ENCODE measurements at places on chromosomes 1 and 21.

GRCh38 chr1:37184789-37185188 is 150.5 kb upstream of the GRIK3 start:
- DNase-seq = no peak

DNA sequence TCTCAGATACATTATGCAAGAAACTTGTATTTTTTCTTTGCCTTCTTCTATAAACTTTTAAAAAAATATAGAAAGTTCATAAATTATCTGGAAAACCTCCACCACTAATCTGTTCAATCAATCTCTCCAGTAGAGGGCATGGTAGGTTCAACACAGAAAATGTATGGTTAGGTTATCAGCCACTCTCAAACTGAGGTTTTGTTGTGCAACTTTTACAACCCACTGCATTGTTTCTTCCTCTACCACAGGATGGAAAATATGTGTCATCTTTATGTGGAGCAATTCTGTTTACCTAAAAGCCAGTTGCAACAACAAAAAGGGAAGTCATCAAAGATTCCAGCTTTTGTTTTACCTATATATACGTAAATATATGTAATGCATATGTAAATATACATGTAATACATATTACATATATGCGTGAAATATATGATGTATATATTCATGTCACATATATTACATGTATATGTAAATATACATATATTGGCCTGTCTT is 3.0 kb upstream of the RGS2 start:
- peak; percentile 57 for DNase-seq

- peak; percentile 52 for DNase-seq
Observed at GRCh38 chr1:36134505-36135329, 9.7 kb upstream of the COL8A2 start.

DNA sequence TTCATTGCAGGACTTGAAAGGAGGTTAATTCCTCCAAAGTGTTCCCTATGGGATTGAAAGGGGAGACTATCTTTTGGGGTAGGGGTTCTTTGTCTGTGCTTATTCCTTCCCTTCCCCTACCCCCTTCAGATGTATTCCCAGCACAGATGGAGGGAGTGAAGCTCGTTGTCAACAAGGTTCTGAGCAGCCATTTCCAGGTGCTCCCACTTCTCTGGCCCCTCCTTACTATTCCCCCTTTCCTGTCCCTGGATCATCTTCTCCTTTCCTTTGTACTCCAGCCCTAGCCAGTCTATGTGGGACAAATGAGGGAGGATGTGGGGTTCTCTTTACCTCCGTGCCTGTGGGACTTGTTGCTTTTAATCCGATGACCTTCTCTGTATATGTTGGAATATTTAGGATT is 899 bp downstream of the TOMM40L start:
- DNase-seq = no peak

- DNase-seq = no peak
Observed at GRCh38 chr1:91059157-91059556, 37.3 kb upstream of the ZNF644 start.

GRCh38 chr1:2227346-2228156 is 568 bp upstream of the SKI start:
- DNase-seq = peak; percentile 98

DNA sequence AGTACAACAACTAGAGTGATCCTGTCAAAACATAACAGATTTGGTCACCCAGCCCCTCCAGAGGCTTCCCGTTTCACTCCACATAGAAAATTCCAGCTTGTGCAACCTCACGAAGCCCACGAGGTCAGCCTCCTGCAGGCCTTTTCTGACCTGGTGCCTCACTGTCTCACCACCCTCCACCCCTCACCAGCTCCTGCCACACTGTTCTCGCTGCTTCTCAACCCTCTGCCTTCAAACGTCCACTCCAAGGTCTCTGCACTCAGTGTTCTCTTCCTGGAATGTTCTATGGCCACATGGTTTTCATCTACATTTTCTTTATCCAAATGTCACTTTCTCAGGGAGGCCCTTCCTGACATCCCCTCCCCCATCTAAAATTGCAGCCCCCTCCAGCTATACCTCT is 178.9 kb downstream of the DHRS3 start:
- DNase-seq = no peak

DNA sequence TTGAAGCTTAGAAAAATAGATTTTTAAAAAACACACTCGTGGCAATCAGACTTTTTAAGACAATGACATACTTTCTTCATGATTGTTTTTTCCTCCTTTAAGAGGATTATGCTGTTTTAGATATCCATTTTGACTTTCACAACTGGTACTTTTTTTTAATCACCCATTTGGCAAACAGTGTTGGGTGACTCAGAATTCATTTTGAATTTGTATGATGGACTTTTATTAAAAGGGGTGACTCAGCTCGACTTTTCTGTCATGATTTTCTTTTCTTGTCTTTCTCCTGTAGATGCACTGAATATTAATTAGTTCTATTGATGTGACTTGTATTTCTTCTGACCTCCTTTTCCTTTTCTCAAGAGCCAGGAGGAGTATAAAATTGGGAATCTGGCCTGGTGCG is 44.7 kb downstream of the FMN2 start:
- DNase-seq = no peak

DNA sequence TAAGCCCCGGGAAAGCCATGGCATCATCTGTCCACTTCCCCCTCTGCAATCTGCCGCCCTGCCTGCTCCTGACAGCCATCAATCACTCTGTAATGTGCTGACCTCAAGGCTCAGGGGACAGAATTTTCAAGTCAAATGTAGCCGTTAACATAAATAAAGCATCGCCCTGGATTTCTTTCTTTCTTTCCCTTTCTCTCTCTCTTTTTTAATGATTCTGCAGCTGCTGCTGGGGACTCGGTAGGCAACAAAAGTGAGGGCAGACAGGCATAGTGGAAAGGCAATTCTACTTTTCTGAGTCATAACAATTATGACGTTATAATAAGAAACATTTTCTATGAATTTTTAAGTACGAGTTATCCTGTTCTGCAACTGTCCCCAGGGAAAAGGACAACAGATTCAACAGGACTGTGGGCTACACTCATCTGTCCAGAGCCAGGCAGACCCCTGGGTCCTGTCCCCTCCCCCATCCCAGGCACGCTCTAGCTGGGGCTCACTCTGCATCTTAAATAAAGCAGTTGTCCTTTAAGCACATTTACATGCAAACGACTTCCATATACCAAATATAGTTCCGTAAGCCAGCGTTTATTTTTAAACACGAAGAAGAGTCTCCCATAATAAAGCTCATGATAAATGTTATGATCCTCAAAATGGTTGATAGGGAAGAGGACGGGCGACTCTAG is 78.7 kb downstream of the SSBP3 start:
- DNase-seq = peak; percentile 71

GRCh38 chr1:240555524-240555923 is 56.4 kb downstream of the GREM2 start:
- peak; percentile 8 for DNase-seq

DNA sequence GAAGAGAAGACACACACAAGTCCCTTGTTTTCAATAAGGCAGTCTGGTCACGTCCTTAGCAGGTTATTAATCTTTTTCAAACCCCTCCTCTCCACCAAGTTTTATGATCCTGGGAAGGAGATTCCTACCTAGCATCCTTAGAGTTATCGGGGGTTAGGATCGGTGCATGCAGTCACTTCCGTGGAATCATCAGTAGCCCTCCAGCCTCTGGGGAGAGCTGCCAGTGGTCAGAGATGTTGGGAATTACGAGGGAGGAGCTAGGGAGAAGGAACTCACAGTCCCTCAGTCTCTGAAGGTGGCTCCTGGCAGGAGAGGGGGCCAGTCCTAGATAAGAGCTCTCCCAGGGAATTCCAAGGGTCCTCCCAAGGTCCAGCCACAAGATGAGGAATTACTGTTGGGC is 57.7 kb upstream of the ATP5PO start:
- no peak for DNase-seq

- DNase-seq = no peak
Observed at GRCh38 chr1:231424950-231425805, 3.1 kb upstream of the EGLN1 start.

- no peak for DNase-seq
Observed at GRCh38 chr1:232211149-232211548, 418.8 kb downstream of the SIPA1L2 start.

DNA sequence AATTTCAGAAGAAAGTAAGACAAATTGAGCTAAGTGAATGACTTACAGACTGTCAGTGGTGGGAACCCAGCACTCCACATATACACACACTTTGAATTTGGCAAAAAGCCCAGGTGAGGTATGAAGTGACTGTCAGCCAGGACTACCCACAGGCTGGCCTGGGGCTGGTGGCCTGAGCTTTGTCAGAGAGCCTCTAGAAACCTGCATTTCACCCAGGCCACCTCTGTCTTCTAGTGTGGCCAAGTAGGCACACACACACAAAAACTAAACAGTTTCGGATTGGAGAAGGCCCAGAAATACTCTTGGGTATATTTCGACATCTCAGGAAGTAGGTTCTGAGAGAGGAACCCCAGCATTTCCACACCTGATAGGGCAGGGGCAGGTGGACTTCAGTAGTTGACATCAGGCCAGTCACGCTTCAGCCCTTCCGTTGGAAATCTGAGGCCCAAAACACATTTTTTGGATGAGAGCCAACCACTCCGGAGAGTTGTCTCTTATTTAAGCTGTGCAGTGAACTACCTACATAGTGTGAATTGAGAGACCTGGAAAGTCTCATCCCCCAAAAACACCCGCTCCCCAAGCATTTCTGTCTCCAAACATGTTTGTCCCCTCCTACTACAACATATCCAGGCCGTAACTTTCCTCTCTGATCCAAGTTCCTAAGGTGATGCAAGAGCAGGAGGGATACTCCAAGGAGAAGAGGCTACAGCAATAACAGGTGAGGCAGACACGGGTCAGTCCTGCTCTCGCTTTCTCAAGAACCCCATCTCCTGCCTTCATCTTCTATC is 167.2 kb upstream of the PROX1 start:
- DNase-seq = no peak

DNA sequence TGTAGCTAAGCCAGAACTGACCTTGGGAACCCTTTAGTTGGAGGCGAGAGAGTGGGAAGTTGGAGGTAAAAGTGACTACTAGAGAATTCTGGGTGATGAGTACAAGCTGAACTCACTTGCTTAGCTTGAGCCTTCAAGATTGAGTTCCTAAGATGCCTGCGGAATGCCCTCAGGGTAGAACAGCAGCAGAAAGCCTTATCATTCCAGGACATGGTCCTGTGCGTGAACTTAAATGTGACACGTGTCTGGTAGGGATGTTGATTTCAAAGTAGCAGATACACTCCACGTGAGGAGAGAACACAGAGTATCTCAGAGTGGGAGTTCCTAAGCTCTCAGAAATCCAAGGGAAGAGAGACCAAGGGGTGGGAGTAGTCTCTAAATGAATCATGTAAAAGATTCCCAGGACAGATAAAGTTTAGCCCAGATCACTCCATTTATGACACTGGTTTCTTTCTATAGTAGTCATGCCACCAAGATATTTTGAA is 60.1 kb downstream of the KCNK1 start:
- no peak for DNase-seq

- no peak for DNase-seq
Observed at GRCh38 chr1:244659694-244660093, 6.8 kb downstream of the DESI2 start.

GRCh38 chr1:74316302-74316701 is 81.1 kb downstream of the TNNI3K start:
- DNase-seq = no peak

GRCh38 chr1:76939050-76939816 is 72.0 kb downstream of the ST6GALNAC5 start:
- DNase-seq = peak; percentile 14

- DNase-seq = no peak
Observed at GRCh38 chr1:1324084-1324523, 356 bp downstream of the INTS11 start.

DNA sequence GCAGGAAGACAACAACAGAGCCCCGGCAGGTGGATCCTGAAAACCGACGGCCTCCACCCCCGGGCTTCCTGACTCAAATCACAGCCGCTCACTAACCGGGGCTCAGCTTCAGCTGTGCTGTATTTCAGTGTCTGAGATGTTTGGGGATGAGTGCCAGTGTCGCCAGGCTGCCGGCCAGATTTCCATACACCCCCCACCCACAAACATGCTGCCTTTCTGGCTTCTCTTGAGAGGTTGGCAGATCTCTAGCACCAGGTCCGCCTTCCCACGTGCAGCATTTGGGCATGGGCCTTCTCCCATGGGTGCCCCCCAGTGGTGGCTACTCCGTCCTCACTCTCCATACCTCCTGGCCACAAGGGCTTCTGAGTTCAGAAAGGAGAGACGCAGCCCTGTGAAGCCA is 34.8 kb downstream of the KCNAB2 start:
- DNase-seq = no peak

GRCh38 chr1:7047866-7048265 is 262.6 kb downstream of the CAMTA1 start:
- DNase-seq = no peak

DNA sequence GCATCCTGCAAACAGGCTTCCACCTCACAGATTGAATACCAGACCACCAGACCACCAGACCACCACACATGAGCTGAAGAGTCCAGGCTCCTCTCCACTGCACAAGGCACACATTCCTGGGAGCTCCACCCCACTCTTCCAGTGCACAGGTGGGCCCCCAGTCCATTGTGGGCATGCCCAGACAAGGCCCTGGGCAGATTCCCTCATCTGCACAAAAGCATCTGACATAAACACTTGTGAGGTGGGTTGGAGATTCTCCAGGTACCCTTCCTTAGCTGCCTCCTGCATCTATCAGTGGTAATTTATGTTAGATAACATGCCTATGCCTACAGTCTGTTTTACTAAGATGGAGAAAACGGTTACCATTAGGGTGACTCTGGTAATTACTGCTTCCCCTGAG is 11.6 kb upstream of the CTBS start:
- no peak for DNase-seq

DNA sequence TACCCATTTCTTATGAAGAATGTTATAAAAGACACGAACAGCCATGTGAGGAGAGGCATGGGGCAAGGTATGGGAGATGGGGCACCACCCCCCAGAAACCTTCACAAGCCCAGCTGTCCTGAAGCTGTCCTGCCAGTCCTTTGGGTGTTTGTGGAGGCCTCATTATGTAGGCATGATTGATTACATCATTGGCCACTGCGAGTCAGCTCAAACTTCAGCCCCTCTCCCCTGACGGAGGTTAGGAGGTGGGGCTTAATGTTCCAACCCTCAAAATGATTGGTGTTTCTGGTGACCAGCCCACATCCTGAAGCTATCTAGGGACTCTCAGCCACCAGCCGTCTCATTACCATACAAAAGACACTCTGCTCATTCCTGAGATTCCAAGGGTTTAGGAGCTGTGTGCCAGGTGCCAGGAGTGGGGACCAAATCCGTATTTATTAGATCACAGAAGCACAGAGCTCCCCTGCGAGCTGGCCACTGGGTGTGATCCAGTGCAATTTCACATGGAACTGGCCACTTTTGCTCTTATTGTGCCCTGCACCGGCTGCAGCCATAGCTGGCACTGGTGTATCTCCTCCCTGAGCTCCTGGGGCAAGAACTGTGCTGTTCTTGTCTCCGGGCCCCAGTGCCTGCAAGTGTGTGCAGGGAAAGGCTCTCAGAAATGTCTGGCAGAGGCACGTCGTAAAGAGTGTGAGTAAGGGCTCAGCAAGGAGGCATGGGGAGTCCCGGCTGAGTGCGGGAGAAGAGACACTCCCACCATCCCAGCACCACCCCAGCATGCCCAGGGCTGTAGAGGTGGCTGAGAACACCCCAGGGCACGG is 10.5 kb downstream of the KIAA1614 start:
- no peak for DNase-seq

Data from hepatic stellate cell (primary cell).